ENCODE measurements at places on chromosomes 1 and 21. TPM values are rescaled to one million over a fixed set of nuclear protein-coding genes. Genes with fewer than 3 reads are reported as not detected.

DNA sequence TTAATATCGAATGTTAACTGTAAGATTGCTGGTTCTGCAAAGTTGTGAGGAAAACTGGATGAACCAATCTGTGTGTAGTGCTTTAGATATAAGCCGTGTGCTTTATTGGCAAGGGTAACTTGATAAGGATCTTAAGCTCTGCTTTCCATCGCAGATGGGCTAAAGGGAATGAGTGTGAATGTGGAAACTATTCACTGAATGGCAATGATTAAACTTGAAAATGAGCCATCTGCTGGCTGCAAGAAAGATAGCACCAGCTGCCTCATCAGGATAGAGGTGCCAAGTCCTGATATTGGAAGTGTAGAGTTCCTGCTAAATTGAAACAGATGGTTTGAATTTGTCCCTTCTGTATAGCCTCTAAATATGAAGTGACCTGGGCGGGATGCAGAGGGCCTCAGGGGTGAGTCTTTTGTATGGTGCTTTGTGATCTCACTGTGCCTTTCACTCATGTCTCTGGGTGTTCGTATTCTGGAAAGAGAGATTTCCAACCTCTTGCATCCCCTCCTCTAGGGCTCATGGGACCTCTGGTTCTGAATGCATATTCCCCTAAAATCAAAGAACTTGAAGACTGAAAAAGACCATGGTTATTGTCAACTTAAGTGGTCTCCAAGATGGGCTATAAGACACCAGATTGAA, 9.2 kb downstream of the FCRL3 start:
- H3K4me3 ChIP-seq = no peak overlapping the region
- H3K36me3 ChIP-seq = no peaks in the 10 kb centered on the region
- H3K27me3 ChIP-seq = no peaks in the 10 kb centered on the region
- no peak for DNase-seq

DNA sequence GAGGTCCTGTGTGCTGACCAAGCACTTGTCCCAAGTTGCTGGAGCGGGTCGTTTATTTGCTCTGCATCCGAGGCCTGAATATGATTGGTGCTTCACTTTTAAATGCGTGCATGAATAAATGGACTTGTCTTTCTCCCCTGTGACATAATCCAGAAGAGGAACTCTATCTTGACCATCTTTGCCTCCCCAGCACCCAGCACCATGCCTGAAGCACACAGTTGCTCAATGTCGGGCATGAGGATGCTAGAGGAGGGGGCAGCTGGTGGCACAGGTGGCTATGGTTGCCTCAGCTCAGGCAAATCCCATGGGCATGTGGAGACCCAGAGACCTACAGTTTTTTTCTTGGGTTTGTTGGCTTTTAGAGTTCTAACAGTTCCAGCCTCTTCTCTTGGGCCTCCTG, 142.6 kb downstream of the KAZN start:
- H3K4me3 ChIP-seq = no peak overlapping the region
- H3K27me3 ChIP-seq = no peaks in the 10 kb centered on the region

DNA sequence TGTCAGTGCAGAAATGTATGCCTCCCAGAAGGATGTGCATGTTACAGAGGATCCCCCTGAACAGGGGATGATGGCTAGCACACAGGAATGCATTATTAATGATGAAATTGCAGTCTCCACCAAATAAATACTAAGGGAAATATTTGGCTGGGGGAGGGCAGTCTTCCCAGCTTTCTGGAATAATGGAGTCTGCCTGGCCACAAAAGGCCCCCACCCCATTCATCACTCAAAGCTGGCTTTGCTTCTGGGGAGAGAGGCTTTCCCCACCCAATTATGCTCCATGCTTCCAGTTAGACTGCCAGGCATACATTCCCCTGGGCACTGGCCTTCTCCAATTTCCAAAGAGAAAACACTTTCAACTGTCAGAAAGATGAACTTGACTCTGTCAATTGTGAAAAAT, 302.7 kb downstream of the SIPA1L2 start:
- H3K36me3 ChIP-seq = no peaks in the 10 kb centered on the region
- H3K4me3 ChIP-seq = no peak overlapping the region

GRCh38 chr1:23101101-23101827, 67.4 kb downstream of the LUZP1 start:
- no peak overlapping the region for H3K4me3 ChIP-seq
- peaks cover 18% of the 10 kb centered on the region for H3K4me1 ChIP-seq
- DNase-seq = no peak

DNA sequence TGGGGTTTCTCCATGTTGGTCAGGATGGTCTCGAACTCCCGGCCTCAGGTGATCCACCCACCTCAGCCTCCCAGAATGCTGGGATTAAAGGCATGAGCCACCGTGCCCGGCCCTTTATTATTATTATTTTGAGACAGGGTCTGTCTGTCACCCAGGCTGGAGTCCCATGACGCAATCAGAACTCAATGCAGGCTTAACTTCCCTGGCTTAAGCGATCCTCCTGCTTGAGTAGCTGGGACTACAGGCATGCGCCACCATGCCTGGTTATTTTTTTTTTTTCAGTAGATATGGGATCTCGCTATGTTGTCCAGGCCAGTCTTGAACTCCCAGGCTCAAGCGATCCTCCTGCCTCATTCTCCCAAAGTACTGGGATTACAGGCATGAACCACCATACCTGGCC, 47.1 kb upstream of the CITED4 start:
- H3K27me3 ChIP-seq = no peaks in the 10 kb centered on the region
- no peaks in the 10 kb centered on the region for H3K4me1 ChIP-seq
- no peak overlapping the region for H3K27ac ChIP-seq
- H3K4me3 ChIP-seq = no peak overlapping the region
- no peaks in the 10 kb centered on the region for H3K36me3 ChIP-seq

DNA sequence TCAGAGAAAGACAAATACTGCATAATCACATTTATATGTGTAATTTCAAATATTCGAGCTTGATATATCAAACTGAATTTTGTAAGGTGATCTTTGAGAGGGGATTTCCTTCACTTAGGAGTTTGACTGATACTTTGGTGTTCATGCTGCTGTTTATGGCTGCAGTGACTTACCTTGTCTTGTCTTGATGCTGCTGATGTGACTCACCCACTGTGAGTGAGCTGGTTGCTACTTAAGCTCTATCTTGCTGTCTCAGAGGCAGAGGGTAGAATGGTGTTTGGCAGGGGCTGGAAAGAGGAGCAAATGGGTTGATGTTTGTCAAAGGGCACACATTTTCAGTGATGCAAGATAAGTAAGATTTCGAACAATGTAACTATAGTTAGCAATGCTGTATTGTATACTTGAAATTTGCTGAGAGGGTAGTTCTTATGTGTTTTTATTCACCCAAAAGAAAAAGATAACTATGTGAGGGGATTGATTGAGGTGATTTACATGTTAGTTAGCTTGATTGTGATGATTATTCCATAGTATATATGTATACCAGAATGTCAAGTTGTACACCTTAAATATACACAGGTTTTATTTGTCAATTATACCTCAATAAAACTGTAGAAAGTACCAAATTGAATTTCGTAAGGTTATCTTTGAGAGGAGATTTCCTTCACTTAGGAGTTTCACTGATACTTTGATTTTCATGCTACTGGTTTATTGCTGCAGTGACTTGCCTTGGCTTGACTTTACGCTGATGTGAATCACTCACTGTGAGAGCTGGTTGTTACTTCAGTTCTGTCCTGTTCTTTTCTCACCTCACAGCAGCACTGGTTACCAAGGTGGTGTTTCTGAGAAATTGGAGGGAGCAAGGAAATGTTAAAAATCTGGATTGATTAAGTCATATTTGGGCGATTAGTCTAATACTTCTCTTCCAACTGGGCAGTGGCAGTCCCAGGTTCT, 94.5 kb upstream of the SLC5A9 start:
- DNase-seq = no peak
- no peak overlapping the region for H3K27ac ChIP-seq
- H3K27me3 ChIP-seq = no peaks in the 10 kb centered on the region
- H3K4me1 ChIP-seq = no peaks in the 10 kb centered on the region
- H3K4me3 ChIP-seq = no peak overlapping the region

- DNase-seq = no peak
- no peak overlapping the region for H3K27ac ChIP-seq
These were observed 371.8 kb downstream of the HHAT start for GRCh38 chr1:210700511-210700910.

DNA sequence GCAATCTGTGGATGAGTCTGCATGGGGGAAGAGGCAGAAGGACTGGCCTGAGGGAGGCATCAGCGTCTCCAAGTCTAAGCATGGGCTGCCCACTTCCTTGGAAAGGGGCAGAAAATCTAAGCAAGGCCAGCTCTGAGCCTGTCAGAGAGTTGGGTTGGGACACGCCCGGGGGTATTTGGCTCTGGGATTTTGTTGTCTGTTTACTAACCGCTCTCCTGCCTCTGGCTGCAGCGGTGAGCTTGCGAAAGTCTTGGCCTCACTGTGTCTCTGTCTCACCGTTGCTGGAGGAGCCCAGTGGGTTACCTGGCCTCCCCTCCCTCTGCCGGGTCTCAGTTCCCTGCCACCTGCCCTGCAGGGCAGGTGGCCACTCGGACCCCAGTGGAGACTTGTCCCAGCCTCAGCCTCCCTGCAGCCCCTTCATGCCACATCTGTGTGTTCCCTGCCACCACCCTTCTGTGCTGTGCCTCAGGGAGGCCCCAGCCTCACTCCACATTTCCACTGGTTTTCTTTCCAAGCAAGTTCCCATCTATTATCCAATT, 33.7 kb downstream of the EDN2 start:
- no peak for DNase-seq
- no peak overlapping the region for H3K27ac ChIP-seq
- H3K36me3 ChIP-seq = no peaks in the 10 kb centered on the region
- H3K4me1 ChIP-seq = peaks cover 3% of the 10 kb centered on the region

CNIH3 gene
- total RNA-seq = 1.4 TPM

SMIM1 gene
- 2.4 TPM for total RNA-seq

SELENBP1 gene
- 744 TPM for total RNA-seq
